NCI-H2029 treated with DMSO at 0.1 percent for 48 hours (cell line): ENCODE measurements at places on chromosomes 7 and 10.

DNA sequence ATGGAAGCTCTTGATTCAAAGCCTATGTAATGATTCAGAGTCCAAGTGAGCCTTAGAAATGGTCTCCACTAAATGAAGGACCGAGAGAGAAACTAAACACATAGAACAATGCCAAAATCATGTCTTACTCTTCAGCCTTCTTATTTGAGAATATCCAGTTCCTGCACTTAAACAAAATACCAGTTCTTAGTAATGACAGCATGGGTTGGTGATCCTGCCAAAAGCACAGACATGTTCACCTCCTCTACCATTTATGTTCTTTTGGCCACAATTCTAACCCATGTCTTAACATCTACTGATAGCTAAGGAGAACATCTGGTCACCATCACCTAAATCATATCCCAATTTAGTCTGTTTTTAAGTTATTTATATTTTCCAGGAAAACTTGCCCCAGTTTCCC, 239.6 kb upstream of the PTN start:
- no peak for DNase-seq

GRCh38 chr7:921581-922333, 32.7 kb downstream of the ADAP1 start:
- no peak for DNase-seq

- DNase-seq, result no peak
Measured at GRCh38 chr7:36468370-36469101, 78.9 kb downstream of the ANLN start.

GRCh38 chr7:121366852-121367431, 29.2 kb downstream of the FAM3C start:
- peak; percentile 46 for DNase-seq

DNA sequence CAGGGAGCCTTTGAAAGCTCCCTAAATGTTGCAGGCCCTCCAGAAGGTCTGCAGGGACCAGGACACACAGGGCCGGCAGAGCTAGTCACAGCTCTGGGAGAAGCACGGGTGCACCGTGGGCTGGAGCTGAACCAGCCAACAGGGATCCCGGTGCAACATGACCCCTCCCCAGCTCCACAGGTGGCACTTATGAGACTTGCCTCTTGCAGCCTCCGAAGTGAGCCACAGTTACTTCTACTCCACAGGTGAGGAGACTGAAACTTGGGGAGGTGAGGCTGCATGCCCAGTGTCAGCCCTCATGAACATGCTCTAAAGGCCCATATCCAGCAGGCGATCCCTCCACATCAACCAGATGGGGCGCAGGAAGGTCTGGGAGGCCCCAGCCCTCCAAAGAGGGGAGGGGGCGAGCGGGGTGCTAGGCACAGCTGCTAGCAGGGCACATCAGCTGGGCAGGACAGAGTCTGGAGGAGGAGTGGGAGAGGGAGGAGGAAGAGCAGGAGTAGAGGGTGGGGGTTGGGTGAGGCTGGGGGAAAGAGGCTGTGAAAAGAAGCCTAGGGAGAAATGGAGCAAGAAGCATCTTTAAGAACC, 224.3 kb downstream of the ELFN1 start:
- DNase-seq, result no peak

DNA sequence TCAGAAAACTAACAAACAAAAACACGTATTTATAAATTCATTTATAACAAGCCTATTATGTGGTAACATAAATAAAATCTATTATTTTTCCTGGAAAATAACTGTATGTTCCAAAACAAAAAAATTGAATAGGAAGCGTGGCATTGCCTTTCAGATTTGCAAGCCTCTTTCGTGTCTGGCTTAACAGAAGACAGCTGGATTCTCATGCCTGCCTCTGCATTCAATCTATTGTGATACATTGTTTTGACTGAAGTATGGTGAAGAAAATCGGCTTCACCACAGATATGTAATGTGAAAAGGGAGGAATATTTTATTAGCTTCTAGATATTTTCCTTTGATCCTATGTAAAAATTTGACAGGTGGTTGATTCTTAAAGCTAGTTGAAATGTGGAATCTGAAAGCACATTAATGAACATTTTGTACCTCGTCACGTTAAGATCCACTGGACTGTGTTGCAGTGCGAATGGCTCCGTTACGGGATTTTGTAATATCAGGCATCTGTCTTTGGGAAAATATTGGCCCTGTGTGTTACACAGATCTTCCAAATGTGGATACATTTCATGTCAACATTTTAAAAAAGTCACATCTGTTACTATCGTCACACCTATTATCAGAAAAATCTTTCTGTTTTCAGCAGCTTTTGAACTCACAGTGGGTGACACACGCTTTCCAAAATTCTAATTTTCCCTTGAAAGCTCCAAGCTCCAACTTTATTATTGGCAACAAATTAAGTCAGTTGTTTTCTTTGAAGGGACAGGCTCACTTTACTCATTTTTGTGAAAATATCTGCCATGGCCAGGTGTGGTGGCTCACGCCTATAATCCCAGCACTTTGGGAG, 26.2 kb downstream of the PALD1 start:
- no peak for DNase-seq

- DNase-seq, result peak; percentile 94
Measured at GRCh38 chr7:139490130-139490529, 6.7 kb upstream of the KLRG2 start.

- no peak for DNase-seq
Measured at GRCh38 chr10:60973086-60973485, 29.1 kb upstream of the RHOBTB1 start.

- DNase-seq, result no peak
Measured at GRCh38 chr7:3117081-3117480, 73.4 kb upstream of the CARD11 start.

DNA sequence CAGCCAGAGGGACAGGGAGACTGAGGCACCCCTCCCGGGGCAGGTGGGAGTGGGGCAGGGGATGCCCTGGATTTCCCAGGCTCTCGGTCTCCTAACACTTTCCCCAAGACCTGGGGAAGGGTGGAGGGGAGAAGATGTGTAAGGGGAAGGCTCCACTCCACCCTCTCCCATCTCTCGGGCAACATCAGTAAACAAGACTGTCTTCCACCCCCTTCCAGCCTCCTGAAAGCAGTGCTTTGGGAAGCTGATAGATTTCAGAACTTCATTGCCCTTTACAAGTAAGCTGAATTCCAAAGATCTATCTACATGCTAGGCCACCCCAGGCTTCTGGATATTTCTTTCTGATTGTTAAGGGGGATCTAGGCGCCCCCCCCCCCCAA, 3.7 kb downstream of the FLNC start:
- no peak for DNase-seq

GRCh38 chr10:49273626-49274025, 25.3 kb upstream of the C10orf71 start:
- no peak for DNase-seq

DNA sequence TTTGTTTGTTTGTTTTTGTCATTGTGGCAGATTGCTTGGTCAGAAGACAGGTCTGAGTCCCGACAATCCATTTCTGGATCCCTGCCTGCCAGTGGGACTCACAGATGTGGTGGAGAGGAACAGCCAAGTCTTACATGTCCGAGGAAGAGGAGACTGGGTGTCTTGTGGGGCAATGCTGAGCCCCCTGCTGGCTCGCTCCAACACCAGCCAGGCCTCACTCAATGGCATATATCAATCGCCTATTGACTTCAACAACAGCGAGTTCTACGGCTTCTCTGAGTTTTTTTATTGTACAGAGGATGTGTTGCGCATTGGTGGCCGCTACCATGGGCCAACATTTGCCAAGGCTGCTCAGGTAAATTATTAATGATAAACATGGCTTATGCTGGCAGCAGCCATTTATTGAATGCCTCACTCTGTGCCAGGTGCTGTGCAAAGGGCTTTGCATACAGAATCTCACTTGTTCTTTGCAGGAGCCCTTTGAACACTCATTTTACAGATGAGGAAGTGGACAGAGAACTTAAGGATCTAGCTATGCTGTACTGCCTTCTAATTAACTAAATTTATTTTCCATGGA, 33.3 kb downstream of the COX15 start:
- DNase-seq, result no peak

DNA sequence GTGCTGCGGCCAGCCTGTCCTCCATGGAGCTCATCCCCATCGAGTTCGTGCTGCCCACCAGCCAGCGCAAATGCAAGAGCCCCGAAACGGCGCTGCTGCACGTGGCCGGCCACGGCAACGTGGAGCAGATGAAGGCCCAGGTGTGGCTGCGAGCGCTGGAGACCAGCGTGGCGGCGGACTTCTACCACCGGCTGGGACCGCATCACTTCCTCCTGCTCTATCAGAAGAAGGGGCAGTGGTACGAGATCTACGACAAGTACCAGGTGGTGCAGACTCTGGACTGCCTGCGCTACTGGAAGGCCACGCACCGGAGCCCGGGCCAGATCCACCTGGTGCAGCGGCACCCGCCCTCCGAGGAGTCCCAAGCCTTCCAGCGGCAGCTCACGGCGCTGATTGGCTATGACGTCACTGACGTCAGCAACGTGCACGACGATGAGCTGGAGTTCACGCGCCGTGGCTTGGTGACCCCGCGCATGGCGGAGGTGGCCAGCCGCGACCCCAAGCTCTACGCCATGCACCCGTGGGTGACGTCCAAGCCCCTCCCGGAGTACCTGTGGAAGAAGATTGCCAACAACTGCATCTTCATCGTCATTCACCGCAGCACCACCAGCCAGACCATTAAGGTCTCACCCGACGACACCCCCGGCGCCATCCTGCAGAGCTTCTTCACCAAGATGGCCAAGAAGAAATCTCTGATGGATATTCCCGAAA, 2.7 kb downstream of the PIK3CG start:
- no peak for DNase-seq
